SJCRH30 (cell line): ENCODE measurements at places on chromosomes 1 and 21. TPM values are rescaled to one million over a fixed set of nuclear protein-coding genes. Genes with fewer than 3 reads are reported as not detected.

DNA sequence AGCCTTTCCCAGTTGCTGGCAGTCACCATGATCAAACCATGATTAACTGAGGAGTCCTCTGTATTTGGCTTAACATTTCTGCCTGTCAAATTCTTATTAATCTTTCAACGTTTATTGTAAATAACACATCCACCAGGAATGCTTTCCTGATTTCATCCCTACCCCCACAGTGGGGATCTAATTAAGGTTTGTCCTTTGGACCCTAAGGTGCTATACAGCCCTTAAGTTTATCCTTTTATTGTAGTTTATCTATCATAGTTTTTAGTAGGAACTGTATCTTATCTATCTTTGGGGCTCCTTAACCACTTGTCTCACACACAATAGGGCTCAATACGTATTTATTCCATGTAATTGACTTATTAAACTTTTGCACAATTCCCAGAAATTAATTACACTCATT, 61.0 kb downstream of the SPATA46 start:
- no peak for DNase-seq

DNA sequence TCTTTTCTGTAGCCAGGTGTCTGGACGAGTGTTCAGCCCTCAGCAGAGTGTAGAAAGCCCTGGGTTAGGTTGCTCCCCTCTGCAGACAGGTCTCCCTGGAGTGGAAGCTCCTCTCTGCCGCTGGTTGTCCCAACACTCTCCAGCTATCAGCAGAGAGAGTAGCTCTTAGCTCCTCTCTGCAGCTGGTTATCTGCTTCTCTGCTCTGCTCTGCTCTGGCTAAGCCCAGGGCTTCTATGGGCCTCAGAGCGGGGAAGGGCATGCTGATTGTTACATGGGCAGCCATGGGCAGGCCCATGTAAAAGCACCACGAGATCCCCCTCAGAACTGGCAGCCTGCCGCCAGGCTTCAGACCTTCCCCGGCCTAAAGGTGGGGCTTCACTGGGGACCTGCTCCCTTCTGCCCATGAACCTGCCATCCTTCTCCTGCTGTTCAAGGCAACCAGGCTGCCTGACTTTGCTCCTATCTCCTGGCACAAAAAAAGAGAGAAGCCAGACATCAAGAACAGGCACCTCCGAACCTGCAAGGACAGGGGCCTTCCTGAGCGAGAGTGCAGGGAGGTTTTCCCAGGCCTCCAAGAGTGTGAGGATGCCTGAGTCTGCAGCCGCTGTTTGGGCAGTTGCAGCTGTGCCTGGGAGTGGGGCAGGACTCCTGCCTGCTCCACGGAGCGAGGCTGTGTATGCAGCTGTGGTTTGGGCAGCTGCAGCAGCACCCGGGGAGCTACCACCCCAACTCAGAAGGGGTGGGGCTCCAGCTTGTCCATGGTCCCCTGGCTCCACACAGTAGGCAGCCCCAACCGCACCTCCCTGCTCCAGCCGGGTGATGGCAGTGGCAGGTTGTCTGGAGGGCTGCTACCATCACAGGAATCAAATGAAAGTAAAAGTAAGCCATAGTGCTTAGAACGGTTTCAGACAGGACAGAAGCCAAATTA, 973.7 kb downstream of the LTN1 start:
- peak; percentile 88 for DNase-seq

- DNase-seq: no peak
Measured at GRCh38 chr1:46342084-46342656, 1.6 kb downstream of the NSUN4 start.

- no peak for DNase-seq
Measured at GRCh38 chr21:42440187-42440792, 36.6 kb downstream of the UBASH3A start.

DNA sequence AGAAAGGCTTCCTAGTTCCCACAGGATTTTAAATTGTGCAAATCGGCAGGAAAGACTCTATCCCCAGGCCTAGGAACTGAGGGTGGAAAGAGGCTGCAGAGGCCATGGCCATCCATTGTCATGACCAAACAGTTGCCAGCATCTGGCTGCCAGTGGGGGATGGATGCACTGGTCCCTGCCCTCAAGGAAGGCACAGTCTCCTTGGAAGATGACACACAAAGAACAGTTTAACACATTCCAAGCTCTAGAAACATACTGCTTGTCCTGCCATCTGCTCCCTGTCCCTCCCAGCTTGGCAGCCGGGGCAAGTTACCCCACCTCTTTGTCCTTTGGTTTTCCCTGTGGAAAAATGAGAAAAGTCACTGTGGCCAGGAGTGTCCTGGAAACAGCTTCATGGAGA, 83.2 kb downstream of the BCAR3 start:
- no peak for DNase-seq

GRCh38 chr1:65572701-65573421, 152.4 kb downstream of the LEPR start:
- peak; percentile 25 for DNase-seq

- no peak for DNase-seq
Measured at GRCh38 chr1:55275151-55275748, 60.1 kb upstream of the USP24 start.

DNA sequence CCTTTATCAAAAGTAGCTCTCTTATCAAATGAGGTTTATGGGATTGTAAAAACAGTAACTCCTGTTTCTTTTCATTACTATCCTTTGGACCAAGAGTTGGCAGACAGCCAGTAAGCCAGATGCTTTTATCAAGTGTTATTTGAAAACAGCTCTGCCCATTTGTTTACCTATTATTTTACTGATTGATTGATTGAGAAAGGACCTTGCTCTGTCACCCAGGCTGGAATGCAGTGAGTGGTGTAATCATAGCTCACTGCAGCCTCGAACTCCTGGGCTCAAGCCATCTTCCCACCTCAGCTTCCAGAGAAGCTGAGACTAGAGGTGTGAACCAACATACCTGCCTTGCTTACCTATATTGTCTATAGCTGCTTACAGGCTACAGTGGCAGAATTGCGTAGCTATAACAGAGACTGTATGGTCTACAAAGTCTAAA, 3.6 kb downstream of the PRKAB2 start:
- DNase-seq: no peak

GRCh38 chr1:118751166-118751565, 237.0 kb downstream of the TBX15 start:
- no peak for DNase-seq

DNA sequence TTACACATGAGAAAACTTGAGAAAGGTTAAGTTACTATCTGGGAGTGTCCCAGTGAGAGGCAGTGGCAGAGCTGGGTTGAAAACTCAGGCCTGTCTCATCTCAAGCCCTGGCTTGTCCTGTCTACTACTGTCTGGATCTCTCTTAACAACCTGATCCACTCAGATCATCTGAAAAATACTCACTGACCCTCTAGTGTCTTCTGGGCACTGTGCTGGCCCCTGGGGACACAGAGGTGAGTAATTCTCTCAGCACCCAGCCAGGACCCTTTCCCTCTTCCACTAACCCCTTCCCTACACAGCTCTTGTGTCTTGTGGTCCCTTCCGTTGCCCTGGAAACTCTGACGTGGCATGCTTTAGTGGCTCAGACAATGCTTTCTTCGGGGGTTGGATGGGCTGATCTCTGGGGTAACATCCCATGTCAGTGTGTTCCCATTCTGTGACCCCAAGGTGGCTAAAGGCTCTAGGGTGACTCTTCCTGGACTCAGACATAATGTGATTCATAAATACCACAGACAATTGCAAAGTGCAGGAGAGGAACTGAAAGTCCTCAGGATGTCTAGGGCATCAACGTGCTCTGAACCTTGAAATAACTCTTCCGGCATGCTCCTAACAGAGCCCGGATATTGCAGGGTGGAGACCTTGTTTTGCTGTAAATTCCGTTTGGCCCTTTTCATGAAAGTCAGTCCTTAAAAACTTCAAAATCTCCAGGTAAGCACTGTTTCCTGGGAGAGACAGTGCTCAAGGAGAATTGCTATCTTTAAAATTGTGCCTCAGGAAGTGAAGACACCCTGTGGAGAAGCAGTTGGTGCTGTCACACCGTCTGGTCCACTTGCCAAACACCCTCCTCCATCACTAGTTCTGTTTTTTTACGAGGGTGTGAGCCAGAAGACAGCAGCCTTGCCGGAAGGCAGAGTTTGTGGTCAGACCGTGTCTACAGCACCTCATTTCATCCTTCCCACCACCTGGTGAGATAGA, 4.0 kb downstream of the SHISAL2A start:
- no peak for DNase-seq

- no peak for DNase-seq
Measured at GRCh38 chr1:119451158-119451557, 36.2 kb downstream of the HSD3B2 start.

DNA sequence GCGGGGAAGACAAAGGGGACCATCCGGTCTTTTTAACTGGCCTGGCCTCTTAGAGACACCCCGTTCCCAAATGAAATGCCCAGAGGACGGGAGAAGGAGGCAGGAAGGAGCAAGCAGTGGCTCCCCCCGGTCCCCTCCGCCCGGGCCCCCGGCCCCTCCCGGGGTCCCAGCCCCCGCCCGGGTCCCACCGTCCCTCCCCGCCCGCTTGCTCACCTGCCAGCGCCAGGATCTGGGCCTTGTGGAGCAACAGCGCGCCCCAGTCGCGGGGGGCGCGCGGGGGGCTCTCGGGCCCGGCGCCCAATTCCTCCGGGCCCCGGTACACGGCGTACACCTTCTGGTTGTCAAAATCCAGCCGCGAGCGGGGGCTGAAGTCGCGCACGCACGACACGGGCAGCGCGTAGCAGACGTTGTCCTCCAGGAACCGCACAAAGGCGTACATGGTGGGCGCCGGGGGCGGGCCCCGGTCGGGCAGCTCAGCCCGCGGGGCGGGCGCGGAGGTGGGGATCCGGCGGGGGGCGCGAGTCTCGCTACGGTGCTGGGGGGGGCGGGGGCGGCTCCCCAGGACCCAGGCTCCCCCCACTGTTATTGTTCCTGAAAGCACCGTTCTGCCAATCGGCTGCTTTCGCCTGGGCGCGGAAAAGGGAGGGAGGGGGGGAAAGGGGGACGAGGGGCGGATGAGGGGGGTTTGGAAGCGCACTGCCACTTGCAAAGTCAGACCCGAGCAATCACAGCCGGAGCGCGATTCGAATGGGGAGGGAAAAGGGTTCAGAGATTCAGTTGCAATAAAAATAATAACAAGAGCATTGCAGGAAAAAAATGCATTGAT, at the start of gene BEND5:
Gene BEND5 (minus strand): TSS at position 499 of the 826 bp plus-strand sequence. CDS start 60 bp downstream, at position 439.
- DNase-seq: peak; percentile 84

DNA sequence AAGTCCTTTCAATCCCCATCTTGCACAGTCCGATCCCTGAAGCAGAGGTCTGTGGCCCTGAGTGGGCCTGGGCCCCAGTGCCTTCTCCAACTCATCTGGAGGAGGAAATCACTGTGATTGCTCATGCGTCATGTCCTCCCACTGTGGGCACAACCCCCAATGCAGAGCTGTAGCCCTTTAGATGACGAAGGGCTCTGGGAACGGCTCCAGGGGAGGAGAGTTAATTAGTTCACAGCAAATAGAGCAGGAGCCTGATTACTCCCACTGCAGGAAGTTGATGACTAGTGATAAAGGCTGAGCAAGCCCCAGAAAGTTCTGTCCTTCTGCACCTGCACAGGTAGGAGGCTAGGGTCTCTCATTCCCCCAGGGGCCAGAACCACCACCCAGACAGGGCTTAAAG, 111.5 kb downstream of the CCDC185 start:
- DNase-seq: no peak

DNA sequence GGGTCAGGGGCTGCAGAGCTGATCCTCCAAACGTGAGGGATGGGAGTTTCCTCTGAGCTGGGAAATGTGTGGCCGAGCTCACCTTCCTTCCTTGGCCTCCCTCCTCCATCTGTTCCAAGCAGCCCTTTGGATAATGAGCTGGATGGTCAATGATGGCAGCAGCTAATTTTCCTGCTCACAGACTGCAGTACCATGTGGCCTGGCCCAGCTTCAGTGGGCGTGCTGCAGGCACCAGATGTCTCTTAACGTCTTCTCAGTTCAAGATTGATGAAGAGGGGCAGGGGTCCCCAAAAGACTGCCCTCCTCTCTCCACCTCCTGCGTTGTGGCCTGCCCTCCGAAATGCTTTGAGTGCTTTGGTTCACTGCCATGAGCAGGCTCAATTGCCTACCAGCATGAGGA, 86.0 kb downstream of the UBIAD1 start:
- DNase-seq: no peak

DNA sequence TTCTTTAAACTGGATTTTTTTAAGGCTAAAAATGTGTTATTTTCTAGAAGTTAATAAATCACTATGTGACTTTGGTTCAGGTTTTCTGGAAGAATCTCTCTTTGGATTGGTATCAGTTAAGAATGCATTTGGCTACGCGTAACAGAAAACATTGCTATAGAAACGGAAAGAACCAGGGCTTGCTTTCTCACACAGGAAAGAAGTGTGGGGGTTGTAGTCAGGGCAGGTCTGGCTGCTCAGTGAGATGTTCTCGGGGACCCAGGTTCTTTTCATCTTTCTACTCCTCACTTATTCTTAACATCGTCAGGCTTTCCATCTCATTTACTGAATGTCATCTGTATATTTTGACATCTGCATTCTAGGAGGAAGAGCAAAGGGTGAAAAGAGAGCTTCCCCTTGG, 191.4 kb downstream of the ZBTB18 start:
- DNase-seq: no peak

GRCh38 chr1:9561429-9561828, 22.2 kb downstream of the SLC25A33 start:
- DNase-seq: peak; percentile 85

Gene F5
- not detected in 2 replicates for total RNA-seq

Gene GPR25
- total RNA-seq: not detected in 2 replicates

Gene HMCN1
- 31.0 and 37.6 TPM in 2 replicates for total RNA-seq

Gene BMP8B
- total RNA-seq: 12.2 and 12.6 TPM in 2 replicates

Gene S100A11
- 492 and 509 TPM in 2 replicates for total RNA-seq

Gene KIF14
- 19.0 and 21.0 TPM in 2 replicates for total RNA-seq

Gene SLAMF8
- total RNA-seq: 0.05 TPM in 1 of 2 replicates, not detected in the other

Gene AMY1B
- total RNA-seq: not detected in 2 replicates
